ENCODE measurements at places on chromosomes 7 and 10.
A peak's percentile ranks its signal among the peaks of the same experiment; 100 is the strongest.

GRCh38 chr10:62559481-62560200 lies 185.5 kb downstream of the ZNF365 start:
- no peak for DNase-seq

GRCh38 chr7:133293384-133294160 lies 40.7 kb downstream of the EXOC4 start:
- no peak for DNase-seq

DNA sequence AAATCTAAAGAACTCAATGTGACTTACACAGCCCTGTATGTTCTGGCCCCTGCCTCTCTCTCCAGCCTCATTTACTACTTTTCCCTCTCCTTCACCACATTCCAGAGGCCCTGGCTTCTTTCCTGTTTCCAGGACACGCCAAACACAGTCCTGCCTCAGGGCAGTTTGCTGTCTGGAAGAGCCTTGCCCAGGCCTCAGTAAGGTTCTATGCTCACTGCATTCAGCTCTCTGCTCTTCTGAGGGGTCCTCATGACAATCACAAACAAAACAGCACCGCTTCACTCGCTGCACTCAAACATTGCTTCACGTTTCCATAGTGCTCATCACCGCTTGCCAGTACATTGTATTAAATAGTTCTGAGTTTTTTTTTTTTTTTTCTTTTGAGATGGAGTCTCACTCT lies 35.1 kb upstream of the GARS1 start:
- no peak for DNase-seq

- no peak for DNase-seq
Measured at GRCh38 chr7:53947732-53948131, 594.4 kb upstream of the VSTM2A start.

- DNase-seq: no peak
Measured at GRCh38 chr7:100152404-100152803, 3.7 kb downstream of the LAMTOR4 start.

- no peak for DNase-seq
Measured at GRCh38 chr10:68861253-68861652, 33.9 kb downstream of the STOX1 start.

DNA sequence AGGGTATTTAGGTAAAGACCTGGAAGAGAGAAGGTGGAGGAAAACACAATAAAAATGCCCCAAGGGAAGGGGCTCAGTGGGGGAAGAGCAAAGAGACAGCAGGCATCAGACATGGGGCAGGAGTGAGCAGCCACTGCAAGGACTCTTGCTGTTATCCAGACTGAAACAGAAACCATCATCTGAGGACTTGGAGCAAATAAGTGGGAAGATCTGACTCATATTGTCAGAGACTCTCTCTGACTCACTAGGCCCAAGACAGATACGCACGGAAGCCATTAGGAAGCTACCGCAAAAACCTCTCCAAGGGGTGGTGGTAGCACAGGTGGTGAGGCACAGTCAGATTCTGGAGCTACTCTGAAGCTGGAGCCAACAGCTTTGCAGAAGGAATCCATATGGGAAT lies 110.7 kb downstream of the RNF32 start:
- no peak for DNase-seq

DNA sequence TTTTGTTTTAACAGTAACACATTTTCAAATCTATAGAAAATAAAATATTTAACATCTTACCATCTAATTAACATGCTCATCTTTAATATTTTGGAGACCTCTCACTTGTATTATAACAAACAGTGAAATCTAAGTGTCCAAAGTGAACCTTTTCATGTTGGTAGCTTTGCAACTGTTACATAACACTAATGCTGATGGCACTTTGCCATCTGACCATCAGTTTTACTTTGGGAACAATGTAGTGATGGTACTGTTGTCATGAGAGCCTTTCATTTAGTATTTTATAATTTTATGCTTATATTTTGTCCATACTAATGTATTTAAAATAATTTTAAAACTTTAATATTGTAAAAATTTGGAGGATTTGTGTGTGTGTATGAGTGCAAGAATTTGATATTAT lies 1017.0 kb upstream of the KCND2 start:
- DNase-seq: no peak

GRCh38 chr7:512146-512510 lies 7.5 kb downstream of the PDGFA start:
- DNase-seq: no peak

- no peak for DNase-seq
Measured at GRCh38 chr10:4568086-4568485, 257.9 kb upstream of the AKR1E2 start.

- DNase-seq: no peak
Measured at GRCh38 chr7:152312316-152312715, 123.5 kb downstream of the KMT2C start.

- DNase-seq: no peak
Measured at GRCh38 chr7:4566714-4567113, 115.4 kb upstream of the FOXK1 start.

DNA sequence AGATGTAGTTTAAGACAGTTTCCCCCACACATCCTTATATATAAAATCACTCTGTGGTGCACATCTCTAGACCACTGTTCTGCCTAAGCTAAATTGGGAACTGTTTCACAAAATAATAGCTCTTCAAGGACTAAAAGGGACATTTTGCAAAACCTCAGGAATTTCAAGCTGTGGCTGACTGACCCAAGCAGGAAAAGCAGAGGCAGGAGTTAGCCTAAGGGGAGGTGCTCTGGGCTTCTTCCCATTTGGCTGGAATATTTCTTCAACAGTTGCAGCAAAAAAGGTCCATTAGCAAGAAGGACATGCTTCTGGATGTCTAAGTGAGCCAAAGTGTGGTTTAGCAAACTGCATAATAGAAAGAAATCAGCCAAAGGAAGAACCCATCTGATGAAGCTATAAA lies 551.2 kb upstream of the ANKRD30A start:
- DNase-seq: no peak

- DNase-seq: no peak
Measured at GRCh38 chr7:133268355-133268754, 15.5 kb downstream of the EXOC4 start.

DNA sequence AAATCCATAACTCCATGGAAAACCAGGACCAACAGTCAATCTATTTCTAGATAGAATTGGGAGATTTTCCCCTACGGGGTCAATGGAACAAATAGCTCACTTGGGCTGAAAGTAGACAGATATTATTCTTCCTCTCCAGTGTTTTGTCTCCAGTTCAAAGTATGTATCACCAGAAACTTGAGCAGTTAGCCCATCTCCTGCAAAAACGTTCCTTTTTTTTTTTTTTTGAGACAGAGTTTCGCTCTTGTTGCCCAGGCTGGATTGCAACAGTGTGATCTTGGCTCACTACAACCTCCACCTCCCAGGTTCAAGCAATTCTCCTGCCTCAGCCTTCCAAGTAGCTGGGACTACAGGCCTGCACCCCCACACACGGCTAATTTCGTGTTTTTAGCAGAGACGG lies 390.0 kb upstream of the AUTS2 start:
- DNase-seq: no peak

- DNase-seq: no peak
Measured at GRCh38 chr10:132724446-132724845, 61.5 kb downstream of the NKX6-2 start.

DNA sequence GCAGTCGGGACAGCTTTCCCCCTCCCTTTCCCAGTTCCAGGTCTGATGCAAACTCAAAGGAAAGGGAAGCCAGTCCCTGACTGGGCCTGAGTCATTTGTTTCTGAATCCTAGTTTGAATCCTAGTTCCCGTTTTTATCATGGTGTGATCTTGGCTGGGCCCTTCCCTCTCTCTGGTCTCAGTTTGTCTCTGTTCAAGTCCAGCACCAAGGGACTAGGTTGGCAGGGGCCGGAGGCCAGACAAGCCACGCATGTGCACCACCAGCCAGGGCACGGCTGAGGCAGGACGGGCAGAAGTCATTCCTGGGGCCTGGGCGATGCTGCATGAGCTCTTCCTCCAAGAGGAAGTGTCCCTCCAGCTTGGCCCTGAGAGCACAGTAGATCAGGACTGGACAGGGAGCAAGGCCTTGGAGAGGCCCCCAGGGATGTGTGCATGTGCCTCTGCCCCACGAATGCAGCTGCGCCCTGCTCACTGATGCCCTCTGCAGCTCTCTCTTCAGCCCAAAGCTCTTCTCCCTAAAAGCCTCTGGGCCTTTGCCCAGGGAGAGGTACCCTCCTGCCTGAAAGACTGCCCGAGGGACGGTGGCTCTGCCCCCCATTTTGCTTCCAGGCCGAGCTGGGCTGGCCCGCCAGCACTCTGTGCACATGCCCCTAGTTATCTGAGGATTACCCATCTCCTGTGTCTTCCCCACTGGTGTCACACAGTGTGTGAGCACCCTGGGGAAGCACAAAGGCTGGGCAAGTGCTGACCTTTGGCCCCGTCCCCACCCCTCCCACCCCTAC lies 86.7 kb downstream of the ZMIZ1 start:
- DNase-seq: no peak

- peak; percentile 91 for DNase-seq
Measured at GRCh38 chr7:138243430-138243829, 167.2 kb downstream of the AKR1D1 start.

GRCh38 chr10:78520737-78521430 lies 487.2 kb downstream of the RPS24 start:
- DNase-seq: peak; percentile 21

DNA sequence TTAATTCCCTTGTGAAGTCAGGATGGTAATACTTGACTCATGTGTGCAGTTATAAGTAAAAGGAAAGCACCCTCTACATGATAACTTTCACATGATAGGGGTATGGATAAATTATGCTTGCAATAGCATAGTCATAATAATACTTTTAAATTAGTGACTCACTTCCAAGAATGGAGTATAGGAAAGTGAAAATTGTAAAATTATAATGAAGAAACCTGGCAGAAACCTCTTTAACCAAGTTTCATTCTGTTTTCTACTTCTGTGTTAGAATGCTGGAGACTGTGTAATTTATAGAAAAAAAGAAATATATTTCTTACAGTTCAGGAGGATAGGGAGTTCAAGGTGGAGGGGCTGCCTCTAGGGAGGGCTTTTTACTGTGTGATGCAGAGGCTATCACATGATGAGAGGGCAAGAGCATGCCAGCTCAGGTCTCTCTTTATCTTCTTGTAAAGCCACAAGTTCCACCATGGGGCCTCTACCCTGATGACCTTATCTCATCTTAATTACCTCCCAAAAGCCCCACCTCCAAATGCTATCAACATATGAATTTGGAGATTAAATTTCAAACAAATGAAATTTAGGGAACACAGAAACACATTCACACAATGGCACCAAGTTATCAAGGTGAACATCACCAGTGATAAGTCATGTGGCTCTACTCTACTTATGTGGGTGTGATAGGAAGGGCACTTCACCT lies 43.2 kb downstream of the HDAC9 start:
- no peak for DNase-seq

DNA sequence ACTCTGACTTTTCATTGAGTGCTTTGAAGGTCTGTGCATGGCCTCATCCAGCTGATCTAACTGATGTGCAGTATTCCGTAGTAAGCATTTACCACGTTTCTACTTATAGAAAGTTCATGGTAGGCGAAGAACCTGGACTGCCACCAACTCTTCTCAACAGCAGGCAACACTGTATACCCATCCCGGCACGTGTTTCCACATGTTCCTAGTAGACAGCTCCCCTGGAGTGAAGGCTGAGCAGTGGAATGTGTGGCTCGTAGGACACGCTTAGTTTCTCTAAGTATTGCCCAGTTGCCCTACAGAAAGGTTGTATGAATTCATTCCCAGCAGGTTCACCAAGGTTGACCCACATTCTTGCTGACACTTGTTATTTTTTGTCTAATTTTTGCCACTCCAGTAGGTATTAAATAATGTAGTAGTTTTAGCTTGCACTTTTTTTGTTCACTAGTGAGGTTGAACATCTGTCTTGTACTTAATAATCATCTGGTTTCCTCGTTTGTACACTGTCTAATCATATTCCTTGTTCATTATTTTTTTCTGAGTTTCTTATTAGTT lies 15.2 kb downstream of the PROSER2 start:
- no peak for DNase-seq

GRCh38 chr10:71971769-71972555 lies 7.8 kb downstream of the CHST3 start:
- no peak for DNase-seq

DNA sequence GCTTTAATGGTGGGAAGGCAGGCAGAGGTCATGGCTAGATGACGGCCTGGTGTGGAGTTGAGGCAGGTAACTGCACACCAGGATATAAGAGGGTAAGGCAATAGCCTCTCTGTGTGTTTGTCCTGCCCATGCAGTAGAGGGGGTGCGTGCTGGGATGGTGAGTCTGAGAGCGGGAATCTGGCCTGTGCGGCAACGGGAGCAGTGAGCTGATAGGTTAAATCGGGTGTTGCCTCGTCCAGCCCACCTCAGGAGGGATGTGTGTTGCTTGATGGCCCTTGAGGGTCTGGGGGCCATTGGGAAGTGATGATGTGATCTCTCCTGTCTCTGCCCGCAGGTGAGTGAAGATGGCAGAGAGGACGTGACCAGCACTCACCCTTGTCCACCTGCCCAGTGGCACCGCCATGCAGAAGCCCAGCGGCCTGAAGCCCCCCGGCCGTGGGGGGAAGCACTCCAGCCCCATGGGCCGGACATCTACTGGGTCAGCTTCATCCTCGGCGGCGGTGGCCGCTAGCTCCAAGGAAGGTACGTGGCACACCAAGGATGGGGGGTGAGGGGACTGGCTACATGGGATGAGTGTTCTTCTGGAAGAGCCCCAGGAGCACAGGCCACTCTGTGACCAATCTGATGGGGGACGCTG lies 28.1 kb downstream of the CLIP2 start:
- DNase-seq: no peak

DNA sequence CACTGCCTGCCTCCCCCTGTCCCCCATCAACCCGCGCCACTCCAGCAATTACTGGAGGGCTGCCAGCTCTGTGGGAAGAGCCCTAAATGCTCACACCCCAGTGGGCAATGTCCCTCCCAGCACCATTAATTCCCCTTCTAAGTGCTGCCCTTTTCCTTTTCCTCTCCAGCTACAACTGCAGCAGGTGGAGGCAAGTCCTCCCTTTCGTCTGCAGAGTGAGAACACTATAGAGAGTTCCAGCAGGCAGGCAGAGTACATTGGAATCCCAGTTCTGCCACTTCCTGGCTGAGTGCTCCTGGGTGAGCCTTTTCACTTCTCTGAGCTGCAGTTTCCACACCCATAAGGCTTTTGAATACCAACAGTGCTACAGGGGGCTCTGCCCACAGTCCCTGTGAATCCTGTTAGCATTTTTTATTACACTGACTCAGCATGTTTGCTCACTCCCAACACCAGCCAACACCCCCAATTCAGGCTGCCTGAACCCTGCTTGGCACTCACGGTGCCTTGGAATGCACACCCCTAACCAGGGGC lies 447.0 kb downstream of the GRID1 start:
- peak; percentile 69 for DNase-seq

DNA sequence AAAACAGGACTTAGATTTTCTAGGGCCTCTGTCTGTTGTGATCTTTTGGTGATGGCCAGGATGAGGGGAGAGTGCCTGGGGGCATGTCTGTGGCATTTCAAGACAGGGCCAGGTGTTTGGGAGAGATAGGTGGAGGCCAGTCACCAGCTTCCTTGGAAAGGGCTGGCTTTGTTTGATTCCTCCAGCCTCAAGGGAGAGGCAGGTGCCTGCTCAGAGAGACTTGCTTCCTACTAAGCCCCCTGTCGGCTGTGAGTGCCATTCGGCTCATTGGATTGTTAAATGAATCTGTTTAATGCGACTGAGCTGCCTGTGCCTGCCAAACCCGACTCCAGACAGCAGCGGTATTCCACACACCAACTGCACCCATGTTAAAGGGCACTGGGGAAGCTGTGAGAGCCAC lies 304.1 kb upstream of the COBL start:
- DNase-seq: no peak

GRCh38 chr10:91313796-91314485 lies 93.5 kb downstream of the PCGF5 start:
- DNase-seq: no peak

Data from NCI-H345 (cell line).